ENCODE measurements at places on chromosomes 2 and 18.

DNA sequence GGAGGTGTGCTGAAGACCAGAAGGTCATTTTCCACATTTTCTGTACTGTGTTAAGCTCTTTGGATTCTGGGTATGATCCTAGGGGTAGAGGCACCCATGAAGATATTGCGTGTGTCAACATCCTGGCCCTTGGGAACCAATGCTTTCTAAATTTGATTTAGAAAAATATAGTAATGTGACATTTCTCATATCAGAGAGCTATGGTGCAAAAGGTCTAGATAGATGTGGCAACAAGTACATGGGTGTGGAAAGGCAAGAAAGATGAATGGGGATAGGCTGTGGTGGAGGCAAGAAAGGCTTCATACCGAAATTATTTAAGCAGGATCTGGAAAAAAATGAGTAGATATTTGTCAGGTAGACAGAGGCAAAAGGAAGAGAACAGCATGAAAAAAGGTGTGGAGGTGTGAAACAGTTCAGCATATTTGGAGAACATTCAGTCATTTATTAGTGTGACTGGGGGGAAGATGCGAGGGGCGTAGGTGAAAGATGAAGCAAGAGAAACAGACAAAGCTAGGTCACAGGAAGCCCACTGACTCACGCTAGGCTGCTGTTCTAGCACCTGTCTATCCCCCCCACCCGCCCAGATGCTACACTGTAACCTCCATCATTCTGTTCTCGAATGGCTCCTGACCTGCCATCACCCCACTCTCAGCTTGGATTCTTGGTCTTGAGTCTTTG, 11.7 kb downstream of the DOK1 start:
- DNase-seq = no peak

GRCh38 chr18:50042611-50043010, 152.3 kb downstream of the MYO5B start:
- no peak for DNase-seq

DNA sequence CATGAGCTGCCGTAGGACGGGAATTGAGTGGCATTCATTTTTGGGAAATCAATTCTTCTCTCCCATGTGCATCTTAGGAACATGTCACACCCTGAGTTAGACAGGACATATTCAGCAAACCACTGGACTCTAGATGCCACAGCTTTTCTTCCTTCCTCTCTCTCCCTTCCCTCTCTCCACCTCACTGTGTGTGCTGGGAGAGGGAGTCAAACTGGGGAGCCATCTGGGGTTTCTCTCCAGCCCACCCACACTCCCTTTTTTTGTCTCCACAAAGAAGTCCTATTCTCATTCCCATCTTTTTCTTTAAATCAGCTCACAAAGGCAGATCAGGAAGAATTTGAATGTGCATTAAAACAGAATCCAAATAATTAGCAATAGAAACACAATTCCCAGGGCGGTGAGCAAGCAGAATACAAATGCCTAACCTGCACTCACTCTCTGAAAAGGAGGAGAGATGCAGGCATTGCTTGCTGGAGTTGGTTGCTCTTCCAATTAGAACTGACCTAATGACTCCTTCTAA, 15.4 kb downstream of the CD28 start:
- DNase-seq = no peak

- no peak for DNase-seq
Observed at GRCh38 chr2:11357428-11357972, 13.1 kb upstream of the ROCK2 start.

DNA sequence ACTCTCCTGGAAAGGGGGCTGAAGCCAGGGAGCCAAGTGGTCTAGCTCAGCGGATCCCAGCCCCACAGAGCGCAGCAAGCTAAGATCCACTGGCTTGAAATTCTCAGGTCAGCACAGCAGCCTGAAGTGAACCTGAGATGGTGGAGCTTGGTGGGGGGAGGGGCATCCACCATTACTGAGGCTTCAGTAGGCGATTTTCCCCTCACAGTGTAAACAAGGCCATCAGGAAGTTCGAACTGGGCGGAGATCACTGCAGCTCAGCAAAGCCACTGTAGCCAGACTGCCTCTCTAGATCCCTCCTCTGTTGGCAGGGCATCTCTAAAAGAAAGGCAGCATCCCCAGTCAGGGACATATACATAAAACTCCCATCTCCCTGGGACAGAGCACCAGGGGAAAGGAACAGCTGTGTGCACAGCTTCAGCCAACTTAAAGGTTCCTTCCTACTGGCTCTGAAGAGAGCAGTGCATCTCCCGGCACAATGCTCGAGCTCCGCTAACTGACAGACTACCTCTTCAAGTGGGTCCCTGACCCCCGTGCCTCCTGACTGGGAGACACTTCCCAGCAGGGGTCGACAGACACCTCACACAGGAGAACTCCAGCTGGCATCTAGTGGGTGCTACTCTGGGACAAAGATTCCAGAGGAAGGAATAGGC, 282.3 kb upstream of the EPC2 start:
- DNase-seq = no peak

GRCh38 chr2:85089585-85089984, 43.6 kb upstream of the TCF7L1 start:
- DNase-seq = no peak

DNA sequence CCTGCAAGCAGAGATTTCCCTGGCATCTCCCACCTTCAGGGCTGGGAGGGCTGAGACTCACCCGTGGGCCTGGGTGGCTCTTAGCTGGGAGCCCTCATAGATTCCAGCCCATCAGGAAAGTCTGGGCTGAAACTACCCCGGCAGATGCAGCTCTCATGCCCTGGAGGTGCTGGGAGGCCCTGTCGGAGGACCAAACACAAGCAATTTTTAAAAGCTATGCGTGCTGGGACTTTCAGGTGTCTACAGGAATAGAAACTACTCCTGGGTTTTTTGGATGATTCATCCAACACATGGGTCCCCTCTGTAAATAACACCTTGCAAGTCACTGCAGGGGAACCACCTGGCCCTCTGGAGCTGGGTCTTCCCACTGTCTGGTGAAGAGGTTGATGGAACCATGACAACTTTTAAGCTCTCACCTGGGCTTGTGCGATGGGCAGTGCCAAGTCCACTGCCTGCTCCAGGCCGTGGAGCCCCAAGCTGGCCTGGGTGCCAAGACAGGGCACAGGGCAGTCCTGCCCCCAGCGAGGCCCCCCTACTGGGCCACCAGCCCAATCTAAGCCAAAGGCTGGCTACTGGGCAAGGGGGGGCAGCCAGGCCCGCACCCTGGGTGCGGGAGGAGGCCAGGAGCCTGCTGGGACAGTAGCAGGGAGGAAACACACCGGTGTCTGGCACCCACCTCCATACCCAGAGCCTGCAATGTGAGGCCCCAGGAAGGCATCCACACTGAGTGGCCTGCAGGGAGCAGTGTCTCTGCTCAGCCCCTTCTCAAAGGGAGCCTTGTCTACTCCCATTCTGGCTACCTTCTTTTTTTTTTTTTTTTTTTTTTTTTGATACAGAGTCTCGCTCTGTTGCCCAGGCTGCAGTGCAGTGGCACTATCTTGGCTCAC, 1.1 kb upstream of the GPR55 start:
- DNase-seq = no peak

DNA sequence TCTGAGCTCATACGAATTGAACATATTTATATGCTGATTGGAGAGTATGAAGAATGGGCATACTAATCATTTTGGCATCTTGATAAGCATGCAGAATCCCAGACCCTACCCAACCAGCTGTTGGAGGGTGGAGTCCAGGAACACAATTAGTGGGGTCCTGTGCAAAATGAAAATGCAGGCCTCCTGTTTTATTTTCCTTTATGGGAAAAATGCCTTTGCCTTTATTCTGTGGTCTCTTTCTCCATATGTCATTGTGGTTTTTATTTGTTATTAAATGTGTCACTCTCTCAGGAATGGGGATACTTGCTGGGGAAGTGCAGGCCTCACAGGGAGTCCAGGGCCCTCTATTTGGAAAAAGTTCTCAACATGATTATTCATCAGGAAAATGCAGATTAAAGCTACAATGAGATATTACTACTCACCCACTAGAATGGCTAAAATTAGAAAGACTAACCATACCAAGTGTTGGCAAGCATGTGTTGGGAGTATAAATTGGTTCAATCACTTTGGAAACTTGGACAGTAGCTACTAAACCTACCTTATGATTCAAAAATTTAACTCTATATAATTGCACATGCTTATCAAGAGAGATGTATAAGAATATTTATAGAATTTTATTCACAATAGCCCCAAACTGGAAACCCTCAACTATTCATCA, 223.1 kb upstream of the FBXO11 start:
- no peak for DNase-seq

DNA sequence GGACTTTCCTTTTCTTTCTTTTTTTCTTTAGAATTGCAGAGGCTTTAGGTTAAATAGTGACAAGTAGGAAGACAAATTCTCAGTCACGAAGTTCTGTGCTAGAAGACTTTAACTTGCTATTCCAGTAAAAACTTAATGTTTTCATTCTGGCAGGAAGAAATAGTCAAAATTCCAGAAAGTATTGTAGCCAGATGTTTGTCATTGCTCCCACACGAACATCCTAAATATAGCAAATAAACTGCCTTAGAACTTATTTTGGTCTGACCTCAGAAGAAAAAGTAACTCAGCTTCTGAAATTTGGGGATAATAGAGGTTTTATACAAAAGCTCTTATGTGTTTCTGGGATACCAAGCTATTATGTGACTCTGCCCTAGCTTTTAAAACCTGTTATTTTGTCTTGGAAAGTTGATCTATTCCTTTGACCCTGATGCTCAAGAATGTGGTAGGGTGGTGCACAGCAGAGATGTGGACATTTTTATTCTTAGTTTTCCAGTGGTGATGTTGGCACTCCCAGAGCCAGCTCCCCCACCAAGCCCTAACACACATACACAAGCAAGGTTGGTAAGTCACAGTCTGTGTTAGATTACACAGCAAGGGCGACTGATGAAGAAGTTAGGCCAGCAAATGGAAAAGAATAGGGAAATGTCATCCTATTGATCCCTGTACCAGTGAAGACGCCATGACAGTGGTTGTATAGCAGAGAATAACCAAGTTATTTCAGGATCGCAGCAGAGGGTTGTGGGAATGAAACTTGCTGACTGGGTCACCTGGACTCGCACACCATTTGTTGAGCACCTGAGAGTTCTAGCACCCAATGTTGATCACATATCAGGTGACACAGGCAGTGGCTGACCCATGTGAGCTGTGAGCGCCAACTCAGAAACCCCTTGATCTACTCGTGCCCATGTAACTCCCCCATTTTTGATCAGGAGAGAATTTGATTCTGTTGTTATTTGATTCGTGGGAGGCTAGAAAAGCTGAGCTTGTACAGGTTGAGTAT, 23.7 kb downstream of the FARP2 start:
- DNase-seq = no peak
